ENCODE measurements at places on chromosomes 11 and 22.

GRCh38 chr11:110759972-110760381, 47.7 kb upstream of the ARHGAP20 start:
- no peak for DNase-seq

DNA sequence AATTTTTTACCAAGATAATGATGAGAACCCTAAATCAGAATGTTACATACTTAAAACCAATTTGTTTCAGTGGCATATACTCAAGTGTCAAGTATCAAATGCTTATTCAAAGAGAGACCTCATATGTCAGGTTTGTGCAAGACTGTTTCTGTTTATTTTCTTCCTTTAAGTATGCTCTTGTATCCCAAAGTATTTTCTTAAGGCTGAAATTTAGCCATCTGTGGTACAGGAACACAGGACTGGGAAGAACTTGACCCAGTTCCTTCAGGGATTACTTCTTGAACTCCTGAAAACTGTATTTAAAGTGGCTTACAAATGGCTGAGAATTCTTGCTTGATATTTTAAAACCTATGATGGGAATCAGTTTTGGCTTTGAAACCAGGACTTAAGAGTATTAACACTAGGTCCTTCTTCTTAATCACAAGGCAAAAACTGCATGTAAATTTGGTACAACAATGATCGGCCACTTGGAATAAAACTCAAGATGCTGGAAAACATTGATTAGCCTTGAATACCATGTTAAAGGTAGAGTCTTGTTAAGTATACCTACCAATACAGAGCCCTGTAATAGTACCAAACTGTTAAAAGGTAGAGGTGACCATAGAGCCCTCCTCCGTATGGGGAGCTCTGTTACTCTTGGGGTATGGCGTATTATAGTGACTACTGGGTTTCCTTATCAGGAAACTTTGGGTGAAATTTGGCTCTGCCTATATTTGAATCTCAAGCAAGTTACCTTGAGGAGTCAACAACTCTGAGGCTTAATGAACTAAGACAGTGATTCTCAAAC, 95.9 kb downstream of the BLID start:
- DNase-seq, result no peak

GRCh38 chr11:3867209-3868091, 12.0 kb downstream of the STIM1 start:
- no peak for DNase-seq

DNA sequence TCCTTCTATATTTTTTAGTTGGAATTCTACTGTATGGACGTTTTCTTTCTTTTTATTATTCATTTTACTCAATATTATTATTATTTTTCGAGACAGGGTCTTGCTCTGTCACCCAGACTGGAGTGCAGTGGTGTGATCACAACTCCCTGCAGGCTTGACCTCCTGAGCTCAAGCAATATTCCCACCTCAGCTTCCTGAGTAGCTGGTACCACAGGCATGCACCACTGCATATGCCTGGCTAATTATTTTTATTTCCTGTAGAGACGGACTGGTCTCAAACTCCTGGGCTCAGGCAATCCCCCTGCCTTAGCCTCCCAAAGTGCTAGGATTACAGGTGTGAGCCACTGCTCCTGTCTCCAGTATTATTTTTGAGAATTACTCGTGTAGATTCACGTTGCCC, 34.0 kb upstream of the CCDC134 start:
- DNase-seq, result no peak

GRCh38 chr11:31236143-31236542, 133.4 kb downstream of the DCDC1 start:
- no peak for DNase-seq

GRCh38 chr11:95991101-95991500, 67.2 kb upstream of the MTMR2 start:
- DNase-seq, result no peak

GRCh38 chr11:125929445-125930075, 16.3 kb upstream of the VSIG10L2 start:
- DNase-seq, result no peak

DNA sequence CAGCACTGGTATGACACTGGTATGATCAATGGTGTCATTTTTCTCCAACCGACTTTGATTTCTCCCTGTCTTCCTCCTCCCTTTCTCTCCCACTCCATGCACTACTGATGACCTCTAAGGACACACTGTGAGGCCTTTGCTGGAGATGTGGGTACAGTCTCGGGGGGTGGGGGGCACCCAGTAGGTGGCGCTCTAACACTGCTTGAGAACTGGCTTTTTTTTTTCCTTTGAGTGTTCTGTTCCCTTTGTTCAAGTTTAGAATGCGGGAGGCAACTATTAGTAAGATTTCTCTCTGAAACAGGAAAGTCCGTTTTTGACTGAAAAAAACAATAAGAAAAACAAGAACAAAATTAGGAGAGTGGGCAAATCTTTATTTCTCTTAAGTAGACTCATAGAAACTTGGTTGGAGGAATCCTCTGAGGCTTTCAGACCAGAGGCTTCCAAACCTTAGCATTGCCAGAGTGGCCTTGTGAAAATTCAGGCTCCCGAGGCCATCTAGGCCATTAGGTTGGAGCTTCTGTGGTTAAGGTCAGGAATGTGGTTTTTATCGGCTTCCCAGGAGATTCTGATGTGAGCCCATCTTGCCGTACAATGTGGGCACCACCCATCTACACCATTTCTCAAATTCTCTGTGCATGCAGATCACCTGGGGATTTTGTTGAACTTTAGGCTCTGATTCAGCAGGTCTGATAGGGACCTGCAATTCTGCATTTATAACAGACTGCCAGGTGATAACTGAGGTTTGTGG, 43.2 kb downstream of the PANX1 start:
- DNase-seq, result peak; percentile 91

GRCh38 chr11:62108017-62108750, 15.6 kb upstream of the INCENP start:
- peak; percentile 66 for DNase-seq

- DNase-seq, result no peak
These were observed 86.1 kb upstream of the ANO1 start for GRCh38 chr11:69992026-69992425.

- DNase-seq, result no peak
These were observed 6.7 kb upstream of the SORL1-AS1 start for GRCh38 chr11:121459413-121460017.

GRCh38 chr11:105609832-105610781, at the start of gene GRIA4:
TSS of gene GRIA4 (plus strand) at chr11:105610073. CDS start at chr11:105610998, 925 bp downstream.
- DNase-seq, result peak; percentile 86

DNA sequence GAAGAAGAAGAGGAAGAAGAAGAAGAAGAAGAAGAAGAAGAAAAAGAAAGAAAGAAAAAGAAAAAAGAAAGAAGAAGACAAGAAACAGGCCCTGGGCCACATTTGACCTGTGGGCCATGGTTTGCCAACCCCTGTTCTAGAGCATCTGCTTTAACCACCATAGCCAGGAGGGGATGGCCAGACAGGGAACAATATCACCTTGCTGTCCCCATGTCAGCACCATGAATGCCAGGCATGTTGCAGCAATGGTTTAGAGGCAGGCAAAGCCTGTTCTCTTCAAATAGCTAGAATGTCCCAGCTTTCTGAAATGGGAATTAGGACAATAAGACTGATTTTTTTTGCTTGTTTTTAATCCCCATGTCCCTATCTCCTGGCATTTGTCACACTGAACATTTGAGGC, 338.6 kb upstream of the PLET1 start:
- DNase-seq, result no peak

DNA sequence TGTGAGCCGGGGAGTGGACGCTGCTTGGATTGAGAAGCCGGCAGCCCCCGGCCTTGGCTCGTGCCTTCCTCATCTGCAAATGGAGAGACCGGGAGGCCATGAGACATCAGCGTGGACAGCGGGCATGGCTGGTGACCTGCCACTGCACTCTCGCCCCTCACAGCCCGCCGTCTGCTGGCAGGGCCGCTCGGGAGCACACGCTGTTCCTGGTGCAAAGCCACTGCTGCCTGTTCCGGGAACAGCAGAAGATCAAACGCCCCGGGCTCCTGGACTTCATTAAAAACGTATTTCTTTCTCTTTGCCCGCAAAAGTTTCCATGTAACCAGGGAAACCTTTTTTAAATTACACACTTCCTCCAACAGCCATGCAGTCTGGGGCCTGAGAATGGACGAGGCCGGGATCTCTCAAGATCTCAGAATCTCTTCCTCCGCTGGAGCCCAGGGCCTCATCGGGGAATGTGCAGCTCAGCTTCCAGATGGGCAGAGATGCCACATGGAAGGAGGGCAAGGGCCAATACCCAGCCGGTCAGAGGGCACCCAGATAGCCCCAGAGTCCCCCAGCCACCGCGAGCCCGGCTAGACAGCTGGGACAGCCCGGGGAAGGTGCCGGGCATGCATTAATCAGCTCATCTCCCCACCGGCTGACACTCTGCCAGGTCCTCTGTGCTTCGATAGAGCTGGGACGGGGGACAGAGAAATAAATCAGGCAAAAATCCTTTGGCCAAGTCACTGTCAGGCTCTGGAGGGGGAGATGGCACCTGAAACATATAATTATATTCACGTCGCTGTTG, 62.8 kb upstream of the PRR5 start:
- DNase-seq, result no peak

GRCh38 chr11:134736251-134736947, 324.4 kb upstream of the B3GAT1 start:
- DNase-seq, result no peak

GRCh38 chr11:122422682-122423081, 232.8 kb upstream of the UBASH3B start:
- DNase-seq, result no peak

- no peak for DNase-seq
These were observed 29.6 kb upstream of the MAPK1 start for GRCh38 chr22:21896951-21897513.

DNA sequence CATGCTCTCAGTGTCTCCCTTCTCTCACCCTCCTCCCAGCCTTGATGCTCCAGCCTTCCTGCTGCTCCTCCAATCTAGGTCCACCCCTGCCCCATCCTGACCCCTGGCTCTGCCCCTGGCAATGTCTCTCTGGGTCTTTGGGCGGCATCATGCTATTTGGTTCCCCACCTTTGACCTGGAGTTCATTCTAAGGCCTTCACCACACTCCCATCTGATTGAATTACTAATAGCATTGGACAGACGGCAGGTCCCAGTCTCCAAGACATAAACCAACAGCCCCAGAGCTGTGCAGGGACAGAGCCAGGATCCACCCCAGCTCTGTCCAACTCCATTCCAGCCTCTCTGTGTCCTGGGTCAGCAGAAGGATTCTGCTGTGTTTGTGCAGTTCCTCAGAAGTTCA, 7.2 kb downstream of the APOL4 start:
- no peak for DNase-seq

DNA sequence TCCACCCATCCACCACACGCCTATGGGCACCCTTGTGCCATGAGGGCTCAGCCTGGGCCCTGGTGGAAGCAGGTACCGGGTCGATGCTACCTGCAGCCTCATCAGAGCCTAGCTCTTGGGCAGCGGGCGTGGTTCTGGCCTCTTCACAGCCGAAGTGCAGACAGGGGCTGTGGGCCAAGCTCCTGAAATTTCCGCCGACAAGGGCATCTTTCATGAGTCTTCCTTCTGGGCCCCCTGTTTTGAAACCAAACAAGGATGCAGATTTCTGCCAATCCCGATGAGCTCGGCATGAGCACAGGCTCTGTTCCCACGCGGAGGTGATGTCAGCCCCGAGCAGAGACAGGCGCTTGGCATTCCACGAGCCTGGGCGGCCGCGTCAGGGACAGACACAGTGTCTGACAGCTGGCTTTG, 22.6 kb upstream of the MGAT3 start:
- DNase-seq, result no peak

DNA sequence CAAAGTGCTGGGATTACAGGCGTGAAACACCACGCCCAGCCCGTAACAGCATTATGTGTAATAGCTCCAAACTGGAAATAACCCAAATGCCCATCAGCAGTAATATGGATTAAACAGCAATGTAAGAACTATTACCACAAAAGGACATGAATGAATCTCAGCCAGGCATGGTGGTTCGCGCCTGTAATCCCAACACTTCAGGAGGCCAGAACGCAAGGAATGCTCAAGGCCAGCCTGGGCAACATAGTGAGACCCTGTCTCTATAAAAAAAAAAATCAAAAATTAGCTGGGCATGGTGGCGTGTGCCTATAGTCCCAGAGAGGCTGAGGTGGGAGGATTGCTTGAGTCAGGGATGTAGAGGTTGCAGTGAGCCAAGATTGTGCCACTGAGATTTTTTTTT, 3.1 kb upstream of the DPF2 start:
- DNase-seq, result no peak

DNA sequence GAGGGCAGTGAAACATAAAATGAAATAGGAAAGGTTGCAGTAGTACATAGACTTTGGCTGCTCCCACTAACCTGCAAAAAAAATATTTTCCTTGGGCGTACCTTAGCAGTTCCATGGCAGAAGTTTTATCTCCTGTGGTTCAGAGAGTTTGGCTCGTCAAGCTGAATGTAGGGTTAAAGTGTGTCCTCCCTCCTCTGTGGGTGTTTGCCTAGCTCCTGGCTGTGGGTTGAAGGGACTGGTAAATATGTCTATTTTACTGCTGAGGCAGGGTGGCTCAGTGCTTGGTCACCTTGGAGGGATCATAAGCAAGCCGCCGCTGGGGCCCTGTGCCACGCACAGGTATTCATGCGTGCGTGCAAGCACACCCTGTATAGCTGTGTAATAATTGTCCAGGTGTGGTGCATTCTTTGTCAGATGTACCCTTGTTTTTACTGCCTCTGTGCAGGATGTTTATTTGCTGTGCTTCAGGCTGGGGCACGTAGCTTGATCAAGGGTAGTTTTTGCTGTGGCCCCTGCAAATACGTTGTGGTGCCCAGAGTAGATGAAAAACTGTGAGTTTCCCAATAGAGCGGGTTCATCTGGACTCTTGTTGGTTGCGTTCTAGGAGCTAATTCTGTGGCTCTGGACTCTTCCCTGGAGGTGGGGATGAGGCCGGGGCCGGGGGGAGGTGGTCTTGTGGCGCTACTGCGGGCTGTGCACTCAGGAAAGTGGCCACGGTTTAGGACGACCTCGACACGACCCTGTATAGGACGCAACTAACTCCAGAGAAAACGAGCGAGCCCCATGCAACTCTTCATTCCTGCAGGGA, 732 bp upstream of the SORL1 start:
- no peak for DNase-seq

- no peak for DNase-seq
These were observed 19.7 kb downstream of the RAB39A start for GRCh38 chr11:107947904-107948303.

- DNase-seq, result no peak
These were observed 549.0 kb upstream of the LUZP2 start for GRCh38 chr11:23947883-23948282.

- DNase-seq, result no peak
These were observed 753.2 kb upstream of the TENM4 start for GRCh38 chr11:80194016-80194415.

Data from endodermal cell (in vitro differentiated cells).